ENCODE measurements at places on chromosomes 4 and X.

- DNase-seq = no peak
Observed at GRCh38 chr4:167722487-167722808, 369.9 kb upstream of the ANXA10 start.

GRCh38 chr4:157185363-157185762 lies 35.2 kb upstream of the GRIA2 start:
- DNase-seq = no peak

GRCh38 chrX:107451731-107452130 lies 2.3 kb downstream of the FRMPD3 start:
- no peak for DNase-seq

- DNase-seq = no peak
Observed at GRCh38 chrX:21657318-21658151, 595 bp downstream of the KLHL34 start.

GRCh38 chr4:175971388-175972179 lies 94.1 kb upstream of the WDR17 start:
- DNase-seq = no peak

GRCh38 chr4:121706595-121707021 lies 9.8 kb upstream of the ANXA5 start:
- DNase-seq = peak; percentile 57

DNA sequence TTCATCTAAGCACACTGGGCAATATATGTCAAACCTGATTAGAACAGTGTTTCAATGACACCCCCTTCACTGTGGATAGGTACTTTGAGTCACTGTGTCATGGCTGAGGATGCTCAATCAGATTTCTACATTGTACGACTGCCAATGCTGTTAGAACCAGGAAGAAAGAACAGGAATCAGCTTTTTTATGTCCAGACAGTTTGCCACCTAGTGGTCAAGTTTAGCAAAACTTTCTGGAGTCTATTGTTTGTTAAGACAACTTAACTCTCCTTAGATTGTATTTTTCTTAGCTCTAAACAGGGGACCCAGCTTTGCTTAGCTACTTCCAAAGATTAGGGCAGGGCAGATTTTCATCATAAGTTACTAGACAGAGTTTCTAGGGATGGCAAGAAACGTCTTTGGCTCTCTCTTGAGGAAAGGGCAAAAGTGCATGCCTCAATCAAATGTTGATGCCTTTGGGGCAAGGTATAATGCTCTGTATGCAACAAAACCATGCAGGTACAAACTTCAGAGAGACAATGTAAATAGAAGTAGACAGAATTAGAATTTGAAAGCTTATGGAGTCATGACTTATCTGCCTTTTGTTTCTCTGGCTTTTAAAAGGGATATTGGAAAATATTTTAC lies 40.5 kb upstream of the BMP3 start:
- DNase-seq = peak; percentile 80

DNA sequence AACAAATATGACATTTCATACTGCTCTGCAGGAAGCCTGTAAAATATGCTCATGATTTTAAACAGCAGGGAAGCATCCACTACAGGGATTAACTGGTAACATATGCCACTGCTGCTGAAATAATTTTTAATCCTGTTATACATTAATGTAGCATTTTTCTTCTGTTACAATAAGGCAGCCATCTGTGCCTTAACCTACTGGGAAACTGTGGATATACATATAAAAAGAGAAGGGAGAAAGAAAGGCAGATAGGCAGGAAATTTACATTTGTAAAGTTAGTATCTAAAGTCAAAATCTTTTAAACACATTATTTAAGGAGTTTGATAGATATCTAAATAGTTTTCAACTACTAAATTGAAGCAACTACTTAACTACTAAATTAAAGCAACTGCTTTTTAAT lies 514.6 kb upstream of the KLHL4 start:
- no peak for DNase-seq

DNA sequence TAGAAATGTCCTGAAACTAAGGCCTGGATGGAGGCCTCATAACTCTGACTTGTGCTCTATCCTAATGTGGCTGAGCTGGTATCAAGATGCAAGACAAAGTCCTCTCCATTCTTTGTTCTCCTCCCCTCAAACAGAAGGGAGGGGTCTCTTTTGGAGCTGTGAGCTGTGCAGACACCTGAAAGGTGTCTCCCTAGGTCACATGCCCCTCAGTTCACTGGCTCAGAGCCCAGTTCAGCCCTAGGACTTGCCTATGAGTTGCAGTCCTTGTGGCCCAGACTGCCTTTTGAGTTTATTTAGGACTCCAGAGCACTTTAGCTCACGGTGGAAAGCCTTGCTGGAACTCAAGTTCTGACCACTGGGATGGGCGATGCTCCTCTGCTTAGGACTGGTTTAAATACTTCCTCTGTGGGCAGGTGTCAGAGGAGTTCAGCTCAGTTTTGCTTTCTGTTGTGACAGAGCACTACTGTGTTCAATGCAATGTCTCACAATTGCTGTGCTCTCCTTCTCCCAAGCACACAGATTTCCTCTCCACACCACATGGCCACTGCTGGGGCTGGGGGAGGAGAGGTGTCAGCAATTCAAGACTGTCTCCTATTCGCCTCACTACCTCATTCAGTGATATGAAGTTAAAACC lies 84.8 kb upstream of the ZNF827 start:
- no peak for DNase-seq

DNA sequence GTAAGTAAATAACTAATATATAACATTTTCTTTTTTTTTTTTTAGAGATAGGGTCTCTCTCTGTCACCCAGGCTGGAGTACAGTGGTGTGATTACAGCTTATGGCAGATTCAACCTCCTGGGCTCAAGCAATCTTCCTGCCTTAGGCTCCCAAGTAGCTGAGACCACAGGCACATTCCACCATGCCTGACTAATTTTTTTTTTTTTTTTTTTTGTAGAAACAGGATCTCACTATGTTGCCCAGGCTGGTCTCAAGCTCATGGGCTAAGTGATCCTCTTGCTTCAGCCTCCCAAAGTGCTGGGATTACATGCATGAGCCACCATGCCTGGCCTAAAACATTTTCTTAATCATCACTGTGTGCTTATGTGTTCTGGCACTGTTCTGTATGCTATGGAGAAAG lies 32.8 kb downstream of the MGARP start:
- DNase-seq = no peak

GRCh38 chrX:23403849-23404248 lies 69.2 kb downstream of the PTCHD1 start:
- no peak for DNase-seq

- DNase-seq = no peak
Observed at GRCh38 chr4:65066106-65066505, 604.2 kb downstream of the EPHA5 start.

DNA sequence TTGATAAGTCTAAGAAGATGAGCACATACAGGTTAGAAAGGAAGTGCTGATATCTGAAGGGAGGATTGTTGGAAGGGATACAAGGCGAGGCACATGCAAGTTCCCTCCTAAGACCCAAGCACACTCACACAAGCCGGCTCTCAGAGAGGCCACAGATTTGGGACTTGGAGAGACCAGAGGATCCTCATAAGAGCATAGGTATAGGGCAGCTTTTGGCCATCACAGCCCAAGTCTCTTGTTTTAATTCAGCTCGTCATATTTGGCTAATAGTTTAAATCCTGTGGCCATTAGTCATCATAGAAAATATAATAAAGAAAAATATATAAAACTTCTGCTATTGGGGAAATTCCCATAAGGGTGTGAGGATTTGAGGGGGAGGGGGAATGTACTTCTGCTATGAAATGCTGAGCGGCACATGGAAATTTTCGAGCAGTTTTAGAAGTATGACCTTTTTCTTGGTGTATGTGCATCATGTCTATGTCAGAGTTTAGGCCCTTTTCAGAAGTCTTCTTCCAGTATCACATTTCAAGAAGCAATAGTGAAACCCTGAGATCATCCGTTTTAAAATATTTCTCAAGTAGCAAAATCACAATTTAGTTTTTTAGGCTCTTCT lies 97.7 kb downstream of the NFKB1 start:
- DNase-seq = no peak

DNA sequence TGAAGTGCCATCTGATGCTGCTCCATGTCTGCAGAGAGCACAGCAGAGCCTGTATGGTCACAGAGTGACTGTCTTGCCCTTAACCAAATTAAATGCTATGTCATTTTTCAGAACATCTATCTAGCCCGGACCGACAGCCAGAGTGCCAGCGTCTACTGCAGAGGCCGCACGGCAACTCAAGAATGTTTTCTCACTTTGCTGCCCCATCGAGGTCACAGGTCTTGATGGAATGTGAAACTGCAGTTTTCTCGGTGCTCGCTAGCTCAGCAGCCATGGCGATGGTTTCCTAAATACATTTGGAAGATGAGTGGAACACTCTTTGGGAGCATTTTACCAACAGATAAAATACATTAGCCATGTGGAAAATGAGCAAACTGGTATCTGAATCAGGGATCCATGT lies 125.7 kb downstream of the ENPP6 start:
- no peak for DNase-seq

DNA sequence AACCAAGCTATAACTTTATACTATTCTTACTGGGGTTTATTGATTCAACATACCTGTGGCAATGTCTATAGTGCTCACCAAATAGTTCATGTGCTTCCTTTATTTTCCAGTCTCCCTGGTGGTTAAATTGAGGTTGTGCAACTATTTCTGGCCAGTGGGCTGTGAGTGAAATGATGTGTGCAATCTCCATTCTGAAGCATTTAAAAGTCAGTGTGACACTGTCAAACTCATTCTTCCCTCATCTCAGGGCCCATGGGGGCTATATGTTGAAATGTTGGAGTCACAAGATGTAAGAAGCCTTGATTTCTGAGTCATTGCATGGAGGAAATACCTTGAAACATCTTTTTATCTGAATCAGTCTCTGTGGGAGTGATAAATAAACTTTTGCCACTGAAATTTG lies 414.3 kb upstream of the RPS6KA3 start:
- peak; percentile 1 for DNase-seq

GRCh38 chr4:99763635-99764101 lies 53.0 kb upstream of the DAPP1 start:
- peak; percentile 87 for DNase-seq

- peak; percentile 38 for DNase-seq
Observed at GRCh38 chr4:137125011-137125410, 407.3 kb downstream of the PCDH18 start.

GRCh38 chr4:176099314-176099713 lies 33.7 kb downstream of the WDR17 start:
- DNase-seq = no peak

DNA sequence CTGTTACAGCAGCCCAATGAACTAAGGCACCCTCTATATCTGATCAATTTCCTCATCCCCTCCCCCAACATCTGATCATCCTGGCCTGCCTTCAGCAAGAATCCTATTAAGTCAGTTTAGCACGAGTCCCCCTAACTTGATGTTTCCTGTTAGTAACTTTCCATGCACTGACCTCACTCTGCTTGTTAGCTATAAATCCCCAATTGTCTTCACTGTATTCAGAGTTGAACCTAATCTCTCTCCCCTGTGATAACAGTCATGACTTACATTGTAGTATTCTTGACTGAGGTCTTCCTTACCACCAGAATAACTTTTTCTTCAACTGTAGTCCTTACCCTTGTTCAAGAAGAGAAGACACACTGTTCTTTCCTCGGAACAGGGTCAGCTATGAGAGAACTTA lies 8.5 kb downstream of the ANXA5 start:
- no peak for DNase-seq

DNA sequence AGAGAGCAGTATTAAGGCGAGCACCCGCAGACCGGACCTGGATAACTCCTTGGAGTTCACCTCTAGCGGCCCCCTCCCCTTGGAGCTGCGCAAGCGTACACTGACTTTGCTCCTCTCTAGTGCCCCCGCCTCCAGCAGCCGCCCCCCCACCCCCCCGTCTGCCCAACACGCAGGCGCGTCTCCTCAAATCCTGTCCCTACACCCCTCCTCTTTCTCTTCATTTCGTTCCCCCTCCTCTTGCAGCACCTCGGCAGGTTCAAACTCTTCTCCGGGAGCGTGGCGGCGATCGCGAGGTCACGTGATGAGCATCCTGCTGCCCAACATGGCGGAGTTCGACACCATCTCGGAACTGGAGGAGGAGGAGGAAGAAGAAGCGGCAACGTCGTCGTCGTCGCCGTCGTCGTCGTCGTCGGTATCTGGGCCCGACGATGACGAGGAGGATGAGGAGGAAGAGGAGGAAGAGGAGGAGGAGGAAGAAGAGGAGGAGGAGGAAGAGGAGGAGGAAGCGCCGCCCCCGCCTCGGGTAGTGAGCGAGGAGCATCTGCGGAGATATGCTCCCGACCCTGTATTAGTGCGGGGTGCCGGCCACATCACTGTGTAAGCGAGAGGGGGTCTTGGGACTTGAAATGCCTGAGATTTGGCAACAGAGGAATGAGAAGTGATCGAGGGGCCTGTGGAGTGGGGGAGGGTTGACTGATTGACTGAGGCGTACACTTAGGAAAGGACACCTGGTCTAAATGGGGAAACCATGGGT lies at the start of gene CHIC1:
Gene CHIC1, plus strand, starts transcription at position 214 of the 754 bp plus-strand sequence. Its CDS starts 88 bp downstream, at position 302.
- peak; percentile 76 for DNase-seq

- peak; percentile 56 for DNase-seq
Observed at GRCh38 chr4:71553605-71554004, 214.8 kb downstream of the SLC4A4 start.

DNA sequence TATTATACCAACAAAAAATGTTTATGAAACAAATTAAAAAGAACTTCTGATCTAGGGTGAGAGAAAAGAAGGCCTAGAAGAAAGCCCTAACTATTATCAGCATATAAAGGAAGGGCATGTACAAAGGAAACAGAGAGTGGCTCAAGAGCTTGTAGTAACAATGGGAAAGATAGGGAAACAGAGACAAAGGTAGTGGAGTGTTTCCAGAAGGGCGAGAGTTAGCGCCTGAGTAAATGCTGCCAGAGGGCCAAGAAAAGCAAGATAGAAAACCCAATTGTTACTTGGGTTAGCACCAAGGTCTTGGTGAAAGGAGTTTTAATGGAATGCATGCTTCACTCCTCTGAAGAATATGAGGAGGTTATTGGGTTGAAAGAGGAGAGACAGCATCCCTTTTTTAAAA lies 16.5 kb upstream of the MSL3 start:
- no peak for DNase-seq

DNA sequence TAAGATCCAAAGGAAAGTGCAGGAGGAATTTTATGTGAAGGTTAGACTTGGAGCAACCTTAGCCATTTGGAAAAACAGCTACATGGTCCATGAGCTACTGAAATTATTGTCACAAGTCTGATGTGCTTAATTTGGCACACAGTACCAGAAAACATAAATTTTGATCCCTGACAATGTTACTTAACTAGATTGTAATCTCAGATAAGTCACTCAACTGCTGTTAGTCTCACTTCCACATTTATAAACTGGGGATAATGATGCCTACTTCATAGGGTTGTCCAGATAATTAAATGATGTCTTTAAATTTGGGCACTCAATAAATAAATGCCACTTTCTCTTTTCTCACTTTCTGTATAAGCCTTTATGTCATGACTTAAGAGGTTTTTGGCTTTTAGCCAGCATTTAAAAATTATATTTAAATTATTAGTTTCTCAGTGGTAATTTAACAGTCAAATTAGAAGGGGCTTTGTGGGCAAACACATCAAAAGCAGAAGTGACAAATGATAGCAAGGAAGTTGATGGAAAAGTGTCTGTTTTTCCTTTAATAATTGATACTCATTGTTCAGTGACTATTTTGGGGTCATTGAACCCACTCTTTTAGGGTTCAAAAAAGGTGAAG lies 58.3 kb downstream of the PAQR3 start:
- no peak for DNase-seq

GRCh38 chr4:175054980-175055379 lies 136.8 kb downstream of the ADAM29 start:
- no peak for DNase-seq

Measured in fibroblast of pulmonary artery (primary cell).